ENCODE measurements at places on chromosomes 1 and 21. TPM values are rescaled to one million over a fixed set of nuclear protein-coding genes. Genes with fewer than 3 reads are reported as not detected.

The LAPTM5 gene
- polyA plus RNA-seq: 19.3 TPM

The NBPF3 gene
- polyA plus RNA-seq: 12.8 TPM

The ATP6V1G3 gene
- 9.7 TPM for polyA plus RNA-seq

The THEM5 gene
- polyA plus RNA-seq: 0.66 TPM

The NCF2 gene
- 4.9 TPM for polyA plus RNA-seq

The JTB gene
- polyA plus RNA-seq: 117 TPM
